ENCODE measurements at places on chromosomes 13 and 19. TPM values are rescaled to one million over a fixed set of nuclear protein-coding genes. Genes with fewer than 3 reads are reported as not detected.

DNA sequence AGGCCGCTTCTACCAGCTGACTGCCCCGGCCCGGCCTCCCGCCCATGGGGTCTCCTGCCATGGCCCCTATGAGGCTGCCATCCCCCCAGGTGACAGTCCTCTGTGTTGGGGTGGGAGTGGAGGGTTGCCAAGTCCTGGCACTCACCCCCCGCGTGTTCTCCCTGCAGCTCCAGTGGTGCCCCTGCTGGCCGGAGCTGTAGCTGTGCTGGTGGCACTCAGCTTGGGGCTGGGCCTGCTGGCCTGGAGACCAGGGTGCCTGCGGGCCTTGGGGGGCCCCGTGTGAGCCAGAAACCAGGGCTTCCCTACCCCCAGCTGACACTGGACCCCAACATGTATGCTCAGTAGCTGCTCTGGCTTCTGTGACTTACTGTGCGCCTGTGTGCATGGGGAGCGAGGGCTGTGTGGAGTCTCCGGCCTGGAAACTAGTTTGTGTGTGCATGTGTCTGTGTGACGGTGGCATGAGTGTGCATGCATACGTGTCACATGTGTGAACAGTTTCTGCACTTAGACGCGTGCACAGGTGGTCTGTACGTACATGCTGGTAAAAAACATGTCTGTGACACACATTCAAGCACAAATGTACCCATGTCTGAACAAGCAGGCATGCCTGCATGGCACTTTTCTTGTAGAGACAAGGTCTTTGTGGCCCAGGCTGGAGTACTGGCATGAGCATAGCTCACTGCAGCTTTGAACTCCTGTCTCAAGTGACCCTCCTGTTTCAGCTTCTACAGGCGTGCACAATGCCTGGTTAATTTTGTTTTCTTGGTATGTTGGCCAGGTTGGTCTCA is 4.9 kb downstream of the ACP4 start:
- no peak for DNase-seq

DNA sequence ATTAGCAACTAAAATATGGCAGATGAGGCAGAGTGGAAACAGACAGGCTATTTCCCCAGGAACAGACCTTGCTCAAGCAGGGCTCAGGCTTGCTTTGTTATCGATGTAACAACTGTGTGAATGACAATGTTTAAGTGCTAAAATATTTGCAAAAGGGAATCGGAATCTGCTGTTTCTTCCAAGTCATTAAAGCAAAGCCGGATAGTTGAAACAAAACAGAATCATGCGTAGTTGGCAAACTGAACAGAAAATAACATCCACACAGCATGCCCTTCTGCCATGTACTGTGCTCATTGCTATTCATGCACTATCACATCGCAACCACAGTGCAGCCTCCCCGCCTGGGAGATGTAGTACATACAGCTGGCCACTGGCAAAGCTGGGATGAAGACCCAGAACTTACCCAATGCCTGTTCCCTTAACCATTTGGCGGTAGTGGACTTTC is 799.1 kb downstream of the DIAPH3 start:
- DNase-seq, result no peak

Gene NLRP11
- 0.19 TPM for polyA plus RNA-seq

Gene ZMYM5
- 22.6 TPM for polyA plus RNA-seq

- DNase-seq, result no peak
These were observed 594.6 kb downstream of the PCDH9 start for GRCh38 chr13:66635526-66635925.

- no peak for DNase-seq
These were observed 56.6 kb downstream of the PDS5B start for GRCh38 chr13:32642858-32643257.

Gene PRR20C
- not detected for polyA plus RNA-seq

GRCh38 chr13:94712287-94712811 is at the start of gene SOX21:
Gene SOX21, minus strand, starts transcription at chr13:94712545. Its CDS starts 496 bp downstream, at chr13:94712049.
- DNase-seq, result no peak

Gene GPR183
- polyA plus RNA-seq, result 2.2 TPM

Gene SLC10A2
- polyA plus RNA-seq, result 0.80 TPM

DNA sequence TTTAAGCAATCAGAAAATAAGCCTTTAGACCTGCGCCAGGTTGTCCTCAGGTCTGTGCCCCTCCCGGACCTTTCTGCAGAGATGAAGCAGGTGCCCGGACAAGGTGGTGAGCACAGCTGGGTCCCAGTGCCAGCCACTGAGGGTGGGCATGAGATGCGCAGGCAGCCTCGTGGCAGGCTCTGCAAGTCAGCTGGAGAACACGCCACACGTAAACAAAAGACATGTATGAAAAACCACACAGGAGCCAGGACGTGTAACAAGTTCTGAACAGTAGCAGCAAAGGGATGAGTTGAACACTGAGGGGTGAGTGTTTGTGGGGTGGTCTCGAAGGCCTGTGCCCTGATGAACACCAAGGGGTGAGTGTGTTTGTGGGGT is 68.8 kb upstream of the MCF2L start:
- no peak for DNase-seq

GRCh38 chr19:19453125-19453454 is 47.6 kb downstream of the GATAD2A start:
- no peak for DNase-seq

DNA sequence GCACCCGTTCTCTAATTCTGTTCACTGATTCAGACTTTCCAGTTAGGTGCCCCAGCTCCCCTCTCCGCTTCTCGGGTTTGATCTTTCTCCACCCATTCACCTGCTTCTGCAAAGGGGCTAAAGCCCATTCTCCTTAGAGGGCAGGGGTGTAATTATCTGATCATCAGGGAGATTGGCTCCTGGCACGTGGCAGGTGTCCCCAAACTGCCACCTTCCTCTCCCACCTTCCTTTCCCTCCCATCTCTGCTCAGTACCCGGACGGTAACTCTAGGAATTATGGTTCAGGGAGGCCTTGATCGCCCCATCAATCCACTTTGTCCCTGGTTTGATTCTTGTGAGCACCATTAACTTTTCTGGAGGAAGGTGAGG is 212 bp downstream of the FFAR1 start:
- no peak for DNase-seq

Gene F7
- 3.2 TPM for polyA plus RNA-seq

DNA sequence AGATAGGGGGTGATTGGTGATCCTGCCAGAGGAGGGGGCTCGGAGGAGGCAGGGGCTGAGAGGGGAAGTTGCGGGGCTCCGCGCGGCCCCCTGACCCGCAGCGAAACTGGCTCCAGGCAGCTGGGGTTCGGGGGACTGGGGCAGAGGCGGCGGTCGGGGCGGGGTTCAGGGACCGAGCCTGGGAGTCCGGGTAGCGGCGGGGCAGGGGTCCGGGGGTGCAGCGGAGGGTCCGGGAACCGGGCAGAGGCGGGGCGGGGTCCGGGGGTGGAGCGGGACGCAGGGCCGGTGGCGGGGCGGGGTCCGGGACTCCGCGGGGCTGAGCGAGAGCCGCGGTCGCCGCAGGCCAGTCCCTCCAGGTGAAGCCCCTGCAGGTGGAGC is 1.2 kb downstream of the MADCAM1 start:
- no peak for DNase-seq

Gene C1QTNF9B
- 0.93 TPM for polyA plus RNA-seq

- DNase-seq, result no peak
These were observed 1.1 kb downstream of the EDDM13 start for GRCh38 chr19:56273563-56274117.

GRCh38 chr13:44031555-44031954 is 151.9 kb downstream of the LACC1 start:
- DNase-seq, result no peak

Gene ZSCAN4
- polyA plus RNA-seq, result 0.06 TPM

DNA sequence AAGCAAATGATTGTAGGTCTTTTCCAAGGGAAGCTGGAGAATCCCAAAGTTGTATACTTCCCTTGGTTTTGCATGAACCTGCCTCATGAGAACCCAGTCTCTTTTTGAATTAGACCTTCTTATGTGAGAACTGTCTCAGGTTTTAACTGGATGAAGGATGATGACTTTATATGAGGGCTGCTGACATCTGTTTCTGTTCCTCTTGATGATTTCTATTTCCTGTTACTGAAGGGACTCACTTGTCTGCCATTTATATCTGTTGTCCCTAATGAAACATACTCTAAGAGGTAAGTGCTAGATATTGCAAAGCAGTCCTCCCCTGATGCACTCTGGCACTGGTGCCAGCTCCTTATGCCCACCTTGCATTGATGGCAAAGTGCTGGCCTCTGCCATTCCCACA is 33.6 kb downstream of the ERICH4 start:
- no peak for DNase-seq

Gene KLK15
- not detected for polyA plus RNA-seq

DNA sequence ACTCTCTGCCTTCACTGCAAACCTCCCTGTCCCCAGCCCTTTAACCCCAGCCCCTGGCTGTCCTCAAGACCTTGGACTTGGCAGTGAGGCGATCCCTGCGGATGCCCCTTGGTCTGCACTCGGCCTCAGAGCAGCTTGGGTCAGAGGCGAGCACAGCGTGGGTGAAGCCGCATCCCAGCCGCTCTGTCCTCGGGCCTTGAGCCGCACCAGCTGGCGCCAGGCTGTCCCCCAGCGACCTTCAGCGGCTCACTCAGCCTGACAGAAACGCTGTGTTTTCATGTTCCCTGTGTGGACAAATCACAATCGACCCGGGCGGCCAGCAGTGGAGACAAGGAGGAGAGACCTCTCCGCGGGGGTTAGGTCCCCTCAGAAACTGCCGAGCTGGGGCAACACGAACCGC is 52.0 kb downstream of the GNG7 start:
- no peak for DNase-seq

Gene APOC4
- polyA plus RNA-seq, result not detected

DNA sequence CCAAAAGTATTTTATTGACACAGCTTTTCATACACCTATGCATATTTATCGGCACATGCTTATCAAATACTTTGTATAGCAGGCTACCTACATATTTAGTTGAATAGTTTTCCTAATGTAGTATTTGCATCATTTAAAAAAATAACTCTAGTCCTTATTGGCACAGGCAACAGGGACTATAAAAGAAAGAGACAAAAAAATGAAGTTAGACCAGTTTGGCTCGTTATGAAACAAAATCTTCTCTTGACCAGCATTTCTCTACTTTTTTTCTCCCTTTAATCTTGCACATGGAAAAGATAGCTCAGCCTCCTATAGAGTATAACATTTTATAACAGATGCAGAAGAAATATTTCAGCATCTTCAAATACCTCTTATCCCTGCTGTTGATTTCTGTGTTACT is 794.8 kb upstream of the MIR17HG start:
- DNase-seq, result no peak

Gene ZNF284
- polyA plus RNA-seq, result 3.9 TPM

DNA sequence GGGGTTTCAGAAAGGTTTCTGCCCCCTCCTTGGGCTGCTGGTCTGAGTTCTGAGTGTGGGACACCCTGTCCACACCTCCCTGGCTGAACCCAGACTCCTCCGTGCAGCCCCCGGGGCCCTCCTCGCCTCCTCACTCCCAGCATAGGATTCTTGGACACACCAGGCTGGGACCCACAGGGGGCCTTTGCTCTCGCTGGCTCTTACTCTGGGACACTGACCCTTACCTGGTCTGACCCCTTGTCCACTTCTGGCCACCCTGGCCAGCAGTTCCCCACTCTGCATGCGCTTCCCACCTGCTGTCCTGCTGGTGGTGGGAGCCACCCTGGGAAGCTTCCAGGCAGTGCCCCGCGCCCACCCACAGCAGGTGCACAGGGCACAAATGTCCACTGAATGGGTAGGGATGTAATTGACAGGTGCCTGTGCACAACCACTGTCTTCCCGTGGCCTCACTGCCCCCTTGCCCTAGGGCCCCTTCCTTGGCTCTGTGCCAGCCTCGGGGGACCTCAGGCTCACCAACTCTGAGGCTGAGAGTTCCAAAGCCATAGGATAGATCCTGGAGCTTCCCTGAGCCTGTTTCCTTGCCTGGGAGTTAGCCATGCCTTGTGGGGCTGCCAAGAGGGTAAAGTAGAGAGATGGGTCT is 7.0 kb upstream of the SLC25A42 start:
- DNase-seq, result no peak

DNA sequence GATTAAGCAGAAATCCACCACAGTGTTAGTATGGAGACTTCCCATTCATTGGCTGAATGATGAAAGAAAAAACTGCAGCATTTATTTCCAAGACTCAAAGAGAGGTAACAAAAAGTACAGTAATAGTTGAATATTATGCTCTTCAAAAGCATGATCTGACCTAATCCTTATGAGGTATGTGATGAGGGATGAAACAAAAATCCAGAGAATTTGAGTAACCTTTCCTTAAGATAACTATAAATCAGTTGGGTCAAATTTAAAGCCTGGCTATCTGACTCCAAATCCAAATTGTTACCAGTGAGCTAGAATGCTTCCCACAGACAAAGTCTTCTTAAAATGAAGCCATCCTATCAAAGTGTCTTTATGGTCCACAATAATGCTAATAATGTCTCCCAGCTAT is 38.1 kb downstream of the NUFIP1 start:
- no peak for DNase-seq

- no peak for DNase-seq
These were observed 17.4 kb downstream of the RUBCNL start for GRCh38 chr13:46369506-46370277.

- DNase-seq, result no peak
These were observed 30.4 kb upstream of the TPM4 start for GRCh38 chr19:16045893-16046292.

- no peak for DNase-seq
These were observed 30.2 kb upstream of the CEBPG start for GRCh38 chr19:33343301-33343700.

GRCh38 chr13:47454986-47455385 is 546.1 kb downstream of the SUCLA2 start:
- DNase-seq, result no peak
